NCI-H146 (cell line): ENCODE measurements at places on chromosomes 11 and 22.

DNA sequence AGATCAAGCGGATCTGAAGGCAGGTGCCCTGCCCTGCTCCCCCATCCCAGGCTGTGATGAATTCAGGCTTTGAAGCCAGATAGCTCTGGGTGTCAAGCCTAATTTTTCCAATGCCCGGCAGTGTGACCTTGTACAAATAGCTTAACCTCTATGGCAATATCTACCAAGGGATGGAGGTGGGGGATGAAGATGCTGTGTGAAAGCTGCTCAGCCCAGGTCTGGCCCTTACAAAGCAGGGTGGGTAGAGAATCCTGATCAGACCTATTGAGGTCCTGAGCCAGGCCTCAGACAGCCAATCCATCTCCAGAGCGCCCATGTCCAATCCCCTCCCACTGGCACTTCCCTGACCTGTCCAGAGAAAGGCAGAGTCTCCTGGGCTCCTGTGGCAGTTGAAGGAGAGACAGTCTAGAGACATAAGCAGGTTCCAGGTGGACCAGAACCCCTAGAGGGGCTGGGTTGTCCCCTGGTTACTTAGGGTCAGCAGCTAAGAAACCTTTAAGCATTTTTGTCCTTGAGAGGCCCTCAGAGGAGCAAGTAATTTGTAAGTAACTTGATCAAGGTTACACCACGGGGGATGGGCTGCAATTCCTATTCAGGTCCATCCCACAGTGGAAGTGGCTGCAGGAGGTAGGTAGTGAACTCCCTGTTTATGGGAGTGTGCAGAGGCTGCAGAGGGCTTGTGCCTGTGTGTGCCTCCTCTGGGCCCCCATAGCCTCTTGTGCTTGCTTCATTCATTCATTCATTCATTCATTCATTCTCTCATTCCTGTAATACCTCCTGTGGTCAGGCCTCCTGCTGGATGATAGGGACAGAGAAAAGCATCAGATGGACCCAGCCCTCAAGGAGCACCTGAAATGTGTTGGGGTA lies 10.4 kb downstream of the P2RY2 start:
- DNase-seq: no peak

- DNase-seq: peak; percentile 8
Measured at GRCh38 chr11:3609416-3610265, 32.2 kb downstream of the ART5 start.

DNA sequence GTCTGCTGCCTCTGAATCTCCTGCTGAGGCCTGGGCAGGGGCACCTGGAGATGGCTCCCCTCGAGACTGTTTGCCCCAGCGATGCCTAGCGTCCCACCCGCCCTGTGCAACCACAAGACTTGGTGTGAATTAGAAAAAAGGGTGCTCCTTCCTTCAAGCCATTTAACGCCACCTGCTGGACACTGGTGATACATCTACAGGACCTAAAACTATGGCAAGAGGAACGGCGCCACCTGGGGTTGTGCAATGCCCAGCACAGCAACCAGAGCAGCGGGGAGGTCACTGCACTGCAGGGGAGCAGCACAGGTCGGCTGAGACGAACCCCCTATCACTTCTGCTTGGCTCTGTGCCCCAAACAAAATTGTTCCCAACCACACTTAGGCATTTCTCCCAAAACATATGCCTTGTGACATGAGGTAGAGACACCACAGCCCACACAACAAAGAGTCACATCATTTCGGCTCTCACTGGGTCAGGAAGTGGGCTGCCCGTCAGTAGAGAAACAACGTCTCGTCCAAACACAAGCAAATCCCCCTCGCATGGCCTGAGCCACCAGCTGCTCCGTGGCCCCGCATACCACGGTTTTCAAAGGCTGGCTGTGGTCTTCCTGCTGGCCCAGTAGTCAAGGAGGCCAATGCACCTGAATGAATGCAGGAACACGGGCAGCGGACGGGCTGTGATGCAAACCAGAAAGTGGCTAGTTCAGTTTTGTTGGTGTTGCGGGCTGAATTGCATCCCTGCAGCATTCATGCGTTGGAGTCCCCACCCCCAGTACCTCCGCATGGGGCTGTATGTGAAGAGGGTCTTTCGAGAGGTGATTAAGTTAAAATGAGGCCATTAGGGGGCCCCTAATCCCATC lies 171.9 kb downstream of the SHANK2 start:
- DNase-seq: peak; percentile 92

DNA sequence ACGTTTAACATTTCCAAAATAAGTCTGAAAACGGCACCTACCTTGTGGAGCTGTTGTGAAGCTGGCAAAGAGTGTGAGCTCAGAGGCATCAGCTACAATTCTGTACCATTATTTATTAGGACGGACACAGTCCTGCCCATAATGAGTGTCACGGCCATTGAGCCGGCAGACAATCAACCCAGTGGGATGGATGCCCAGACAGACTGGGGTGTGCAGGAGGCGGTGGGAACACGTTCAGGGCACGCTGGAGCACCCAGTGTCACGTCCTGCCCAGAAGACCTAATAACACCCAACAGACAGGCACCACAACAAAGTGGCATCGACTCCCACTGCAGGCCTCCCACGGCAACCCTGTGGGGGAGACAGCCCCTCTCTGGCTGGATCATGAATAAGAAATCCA lies 34.5 kb downstream of the TPST2 start:
- no peak for DNase-seq

DNA sequence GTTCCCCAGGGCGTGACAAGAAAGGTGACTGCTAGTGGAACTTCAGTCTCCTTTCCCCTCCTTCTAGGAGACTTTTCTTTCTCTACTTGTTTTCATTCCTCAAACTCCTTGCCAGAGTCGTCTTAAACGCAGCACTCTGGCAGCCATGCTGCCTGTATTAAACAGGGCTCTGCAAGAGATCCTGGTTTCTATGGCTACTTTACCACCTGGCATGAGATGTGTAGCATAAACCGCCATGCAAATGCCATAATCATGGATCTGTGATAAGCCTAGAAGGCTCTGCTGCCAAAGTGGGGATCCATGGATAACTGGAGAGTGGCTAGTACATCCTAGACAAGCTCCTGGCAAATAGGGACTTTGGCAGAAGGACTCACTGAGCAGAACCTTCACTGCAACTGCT lies 321.1 kb downstream of the CADM1 start:
- no peak for DNase-seq

GRCh38 chr22:39529487-39529851 lies 3.1 kb downstream of the RPS19BP1 start:
- DNase-seq: no peak

GRCh38 chr11:114090225-114090910 lies 30.9 kb downstream of the ZBTB16 start:
- DNase-seq: no peak
